ENCODE measurements at places on chromosomes 6 and 20.
A peak's percentile ranks its signal among the peaks of the same experiment; 100 is the strongest.

- no peak for DNase-seq
Measured at GRCh38 chr6:24947636-24948035, 11.9 kb upstream of the RIPOR2 start.

GRCh38 chr6:46815130-46815529, 21.9 kb downstream of the MEP1A start:
- no peak for DNase-seq

- DNase-seq: peak; percentile 77
Measured at GRCh38 chr20:35311409-35311808, 19.2 kb upstream of the FAM83C start.

GRCh38 chr6:14533446-14533845, 415.9 kb downstream of the CD83 start:
- DNase-seq: no peak

GRCh38 chr6:24539416-24539815, 44.6 kb downstream of the ALDH5A1 start:
- DNase-seq: no peak

- DNase-seq: no peak
Measured at GRCh38 chr6:141758430-141758829, 374.3 kb upstream of the GJE1 start.

DNA sequence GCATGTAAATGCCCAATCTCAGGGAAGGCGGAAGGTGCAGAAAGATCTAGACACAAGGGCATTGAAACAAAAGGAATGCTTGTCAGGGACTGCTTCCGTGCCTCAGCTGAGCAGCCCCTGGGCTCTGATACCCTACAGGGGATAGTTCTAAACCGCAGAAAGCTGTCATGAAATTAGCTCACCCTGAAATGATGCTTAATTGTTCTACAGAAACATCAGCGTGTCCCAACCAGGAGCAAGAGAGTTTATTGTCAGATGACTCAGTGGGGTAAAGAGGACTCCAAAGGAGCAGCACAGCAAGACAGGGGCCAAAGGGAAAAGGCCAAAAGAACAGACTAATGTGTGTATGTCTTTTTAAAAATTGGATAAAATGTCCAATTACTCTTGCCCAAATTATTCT, 258.4 kb upstream of the JARID2 start:
- no peak for DNase-seq

DNA sequence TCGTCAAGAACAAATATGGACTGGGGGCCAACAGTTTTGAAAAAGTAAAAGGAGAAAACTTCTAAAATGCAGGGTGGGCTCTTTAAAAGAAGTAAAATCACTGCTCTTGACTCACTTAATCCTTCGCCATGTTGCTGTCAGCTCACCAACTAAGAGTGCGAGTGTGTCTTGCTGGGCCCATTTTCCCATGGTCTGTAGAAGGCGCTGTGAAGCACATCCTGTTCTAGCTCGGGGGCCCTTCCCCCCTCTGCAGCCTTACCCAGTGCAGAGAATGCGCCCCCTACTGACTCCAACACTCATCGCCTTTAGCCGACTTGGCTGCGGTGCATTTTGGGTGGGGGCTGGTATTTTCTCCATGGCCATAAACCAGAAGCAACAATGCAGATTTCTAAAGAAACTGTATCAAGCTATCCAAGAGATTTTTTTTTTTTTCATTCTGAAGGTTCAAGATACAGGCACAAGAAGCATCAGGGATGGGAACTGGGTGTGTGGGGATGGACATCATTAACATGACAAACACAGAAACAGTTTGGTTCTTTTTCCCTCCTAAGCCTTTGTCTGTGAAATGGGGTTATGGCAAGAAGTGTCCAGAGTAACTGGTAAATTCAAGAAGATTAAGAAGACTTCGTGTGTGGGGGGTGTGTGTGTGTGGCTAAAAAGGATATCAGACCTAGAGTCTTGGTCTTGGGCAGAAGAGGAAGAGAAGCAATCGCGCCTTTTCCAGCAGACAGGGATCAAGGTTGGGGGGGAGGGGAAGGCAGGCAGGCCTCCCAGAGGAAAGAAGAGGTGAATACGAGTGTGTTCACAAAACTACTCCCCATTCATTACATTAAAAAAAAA, 1.7 kb downstream of the ADNP start:
- DNase-seq: peak; percentile 77

All from stimulated activated CD4-positive, alpha-beta T cell treated with anti-CD3 and anti-CD28 coated beads, Interleukin-1b, Interleukin-23, amount 100 ng/mL, for 24 hours (primary cell).